Type B pancreatic cell (in vitro differentiated cells): ENCODE measurements at places on chromosomes 1 and 21.
A peak's percentile ranks its signal among the peaks of the same experiment; 100 is the strongest.

GRCh38 chr21:44083631-44084291 is 23.4 kb upstream of the PWP2 start:
- H3K27me3 ChIP-seq: no peaks in the 10 kb centered on the region
- peak overlapping the region; percentile 99 for H3K27ac ChIP-seq
- DNase-seq: no peak
- peaks cover 27% of the 10 kb centered on the region for H3K36me3 ChIP-seq

GRCh38 chr21:35457097-35457804 is 408.1 kb upstream of the RUNX1 start:
- H3K27me3 ChIP-seq: no peaks in the 10 kb centered on the region
- H3K27ac ChIP-seq: no peak overlapping the region
- DNase-seq: no peak

- no peak overlapping the region for H3K4me3 ChIP-seq
- no peaks in the 10 kb centered on the region for H3K36me3 ChIP-seq
- no peaks in the 10 kb centered on the region for H3K27me3 ChIP-seq
- H3K27ac ChIP-seq: no peak overlapping the region
- no peak for DNase-seq
Measured at GRCh38 chr1:59635097-59635496, 179.7 kb upstream of the HOOK1 start.

- H3K4me3 ChIP-seq: no peak overlapping the region
- no peak for DNase-seq
- H3K27ac ChIP-seq: no peak overlapping the region
- H3K4me1 ChIP-seq: no peaks in the 10 kb centered on the region
Measured at GRCh38 chr1:92365378-92366039, 66.7 kb downstream of the RPAP2 start.

GRCh38 chr1:149887456-149888246 is 11.7 kb upstream of the BOLA1 start:
- H3K27me3 ChIP-seq: no peaks in the 10 kb centered on the region
- no peak overlapping the region for H3K27ac ChIP-seq
- peak; percentile 82 for DNase-seq
- no peaks in the 10 kb centered on the region for H3K4me1 ChIP-seq
- H3K4me3 ChIP-seq: no peak overlapping the region
- H3K36me3 ChIP-seq: no peaks in the 10 kb centered on the region

- H3K27ac ChIP-seq: no peak overlapping the region
- no peak overlapping the region for H3K4me3 ChIP-seq
- peaks cover 5% of the 10 kb centered on the region for H3K27me3 ChIP-seq
Measured at GRCh38 chr1:17170571-17170970, 34.4 kb upstream of the PADI1 start.

GRCh38 chr1:26768755-26769154 is 19.0 kb upstream of the PIGV start:
- peaks cover 29% of the 10 kb centered on the region for H3K4me1 ChIP-seq
- H3K27ac ChIP-seq: peak overlapping the region; percentile 72
- DNase-seq: no peak
- H3K4me3 ChIP-seq: peak overlapping the region; percentile 46
- no peaks in the 10 kb centered on the region for H3K27me3 ChIP-seq

- peak overlapping the region; percentile 70 for H3K4me3 ChIP-seq
- H3K36me3 ChIP-seq: no peaks in the 10 kb centered on the region
- H3K4me1 ChIP-seq: peaks cover 23% of the 10 kb centered on the region
- H3K27ac ChIP-seq: peak overlapping the region; percentile 61
- H3K27me3 ChIP-seq: peaks cover 4% of the 10 kb centered on the region
- DNase-seq: no peak
Measured at GRCh38 chr21:38531591-38531990, 33.3 kb upstream of the ERG start.

DNA sequence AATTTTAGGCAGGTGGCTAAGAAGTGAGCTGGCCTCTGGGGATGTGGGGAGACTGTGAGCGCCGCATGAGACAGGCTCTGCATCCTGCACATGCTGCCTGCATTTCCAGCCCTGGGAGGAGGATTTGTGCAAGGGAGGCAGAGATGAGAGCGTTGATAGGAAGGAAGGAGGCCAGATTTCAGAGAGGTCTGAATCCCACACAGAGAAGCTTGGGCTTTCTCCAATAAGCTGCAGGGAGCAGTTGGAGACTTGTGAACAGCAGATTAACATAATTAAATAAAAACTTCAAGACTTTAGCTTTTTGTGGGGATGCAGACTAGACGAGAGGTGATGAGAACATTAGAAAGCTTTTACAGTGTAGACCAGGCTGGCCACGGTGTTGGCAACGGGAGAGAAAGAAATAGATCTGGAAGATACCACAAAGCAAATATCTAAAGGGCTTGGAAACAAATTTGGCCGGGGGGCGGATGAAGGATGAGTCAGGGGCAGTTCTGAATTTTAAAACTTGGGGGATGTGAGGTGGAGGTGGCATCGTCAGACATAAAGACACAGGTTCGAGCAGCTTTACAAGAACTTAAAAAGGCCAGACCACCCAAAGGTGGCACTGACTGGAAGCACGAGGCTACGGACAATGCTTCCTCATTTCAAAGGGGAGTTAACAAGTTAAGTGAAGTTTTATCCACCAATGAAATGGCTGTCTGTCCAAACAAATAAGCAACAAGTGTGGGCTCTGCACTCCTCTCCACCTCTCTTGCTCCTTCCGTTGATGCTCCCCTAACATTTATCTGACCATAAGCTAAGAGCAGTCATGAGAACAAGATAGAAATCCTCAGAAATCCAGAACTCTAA is 57.0 kb downstream of the HIVEP3 start:
- H3K4me1 ChIP-seq: peaks cover 31% of the 10 kb centered on the region
- peak overlapping the region; percentile 15 for H3K27ac ChIP-seq
- H3K36me3 ChIP-seq: no peaks in the 10 kb centered on the region
- peaks cover 5% of the 10 kb centered on the region for H3K27me3 ChIP-seq
- DNase-seq: no peak

- peaks cover 10% of the 10 kb centered on the region for H3K36me3 ChIP-seq
- H3K27me3 ChIP-seq: no peaks in the 10 kb centered on the region
- no peak overlapping the region for H3K4me3 ChIP-seq
Measured at GRCh38 chr1:212351588-212352362, 62.9 kb downstream of the PACC1 start.

DNA sequence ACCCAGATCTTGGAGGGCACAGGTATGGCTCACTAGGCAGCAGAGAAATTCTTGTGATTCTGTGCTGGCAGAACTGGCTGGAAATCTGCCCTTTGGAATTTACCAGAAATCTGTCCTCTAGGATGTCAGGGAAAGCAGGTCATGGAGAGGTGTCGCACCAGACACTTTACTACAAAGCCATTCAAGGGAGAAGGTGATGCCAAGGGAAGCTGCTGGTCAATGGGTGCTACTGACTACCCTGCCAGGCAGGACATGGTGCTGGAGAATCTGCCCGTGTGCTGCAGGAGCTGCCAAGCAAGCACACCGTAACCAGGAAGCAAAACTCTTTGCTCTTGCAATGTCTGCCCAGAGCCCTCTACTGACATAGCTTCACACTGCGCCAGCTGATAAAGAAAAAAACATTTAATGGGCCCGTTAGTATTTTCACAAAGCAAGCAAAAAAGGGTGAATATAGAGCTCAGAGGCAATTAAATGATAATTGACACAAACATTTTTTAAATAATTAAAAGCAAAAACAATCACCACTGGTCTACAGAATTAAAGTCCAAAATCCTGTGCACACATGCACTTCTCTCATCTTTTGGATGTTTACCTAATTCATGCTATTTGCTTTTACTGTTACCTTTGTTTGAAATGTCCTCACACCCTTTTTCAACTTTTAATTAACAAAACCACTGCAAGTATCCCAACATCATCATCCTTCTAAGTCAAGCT is 7.2 kb upstream of the FBXO28 start:
- H3K27me3 ChIP-seq: peaks cover 24% of the 10 kb centered on the region
- H3K4me1 ChIP-seq: no peaks in the 10 kb centered on the region
- H3K36me3 ChIP-seq: no peaks in the 10 kb centered on the region
- H3K4me3 ChIP-seq: no peak overlapping the region
- DNase-seq: no peak
- H3K27ac ChIP-seq: no peak overlapping the region

DNA sequence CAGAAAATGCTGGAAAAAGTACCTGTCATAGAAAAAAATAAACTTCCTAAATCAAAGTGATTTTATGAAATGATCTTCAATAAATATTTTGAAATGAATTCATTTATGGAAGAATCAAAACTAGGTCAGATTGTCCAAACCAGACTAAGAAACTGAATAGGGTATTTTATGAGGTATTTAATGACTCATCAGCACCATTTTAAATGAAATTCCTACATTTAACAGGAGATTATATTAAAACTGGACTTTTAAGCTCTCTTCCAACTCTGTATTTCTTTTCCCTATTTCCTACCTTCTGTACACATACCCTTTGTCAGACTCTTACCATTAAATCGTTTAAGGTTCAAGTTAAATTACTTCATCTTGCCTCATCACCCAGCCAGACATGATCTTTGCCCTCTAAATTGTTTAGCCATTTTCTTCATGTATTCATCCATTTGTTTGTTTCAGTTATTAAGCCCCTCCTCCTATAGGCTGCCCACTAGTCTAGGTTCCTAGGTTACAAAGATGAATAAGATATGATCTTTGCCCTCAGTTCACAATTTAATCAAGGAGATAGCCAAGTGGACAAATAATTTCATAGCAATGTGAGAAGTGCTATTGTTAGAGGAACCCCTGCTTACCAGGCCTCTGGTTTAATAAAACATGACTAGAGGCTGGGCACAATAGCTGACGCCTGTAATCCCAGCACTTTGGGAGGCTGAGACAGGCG is 25.0 kb downstream of the TATDN3 start:
- no peak for DNase-seq
- H3K27me3 ChIP-seq: no peaks in the 10 kb centered on the region
- no peaks in the 10 kb centered on the region for H3K36me3 ChIP-seq
- peaks cover 12% of the 10 kb centered on the region for H3K4me1 ChIP-seq
- no peak overlapping the region for H3K27ac ChIP-seq

GRCh38 chr1:211480941-211481545 is 10.9 kb downstream of the RD3 start:
- peak; percentile 54 for DNase-seq
- H3K27me3 ChIP-seq: no peaks in the 10 kb centered on the region
- no peaks in the 10 kb centered on the region for H3K36me3 ChIP-seq
- H3K4me3 ChIP-seq: no peak overlapping the region
- no peak overlapping the region for H3K27ac ChIP-seq

DNA sequence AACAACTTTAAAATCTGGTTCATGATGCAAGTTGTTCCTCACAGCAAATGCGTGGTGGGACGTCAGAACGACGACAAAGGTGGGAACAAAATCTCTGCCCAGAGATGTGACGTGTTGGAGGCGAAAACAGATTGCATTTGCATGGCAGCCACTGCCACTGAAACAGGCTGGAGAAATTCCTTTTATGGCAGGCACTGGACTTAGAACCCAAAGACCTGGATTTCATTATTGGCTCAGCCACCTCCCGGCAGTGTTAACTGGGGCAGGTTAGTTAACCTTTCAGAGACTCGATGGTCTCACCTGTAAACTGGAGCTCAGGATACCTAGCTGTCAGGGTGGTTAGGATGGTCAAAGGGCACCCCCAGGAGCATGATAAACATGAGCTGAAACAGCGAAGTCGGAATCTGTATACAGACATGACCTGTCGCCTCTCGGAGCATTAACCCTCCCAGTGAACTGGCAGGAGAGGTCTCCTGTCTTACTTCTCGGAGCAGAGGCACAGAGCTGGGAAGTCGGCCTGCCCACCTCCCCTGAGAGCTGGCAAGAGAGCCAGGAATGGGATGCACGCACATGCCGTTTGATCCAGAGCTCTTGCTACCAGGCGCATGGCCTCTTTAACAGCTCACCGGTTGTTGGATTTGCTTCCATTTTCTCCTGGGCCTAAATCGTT is 59.2 kb upstream of the TARBP1 start:
- DNase-seq: no peak
- peak overlapping the region; percentile 88 for H3K27ac ChIP-seq
- H3K36me3 ChIP-seq: no peaks in the 10 kb centered on the region
- no peak overlapping the region for H3K4me3 ChIP-seq
- no peaks in the 10 kb centered on the region for H3K27me3 ChIP-seq
- H3K4me1 ChIP-seq: peaks cover 79% of the 10 kb centered on the region

DNA sequence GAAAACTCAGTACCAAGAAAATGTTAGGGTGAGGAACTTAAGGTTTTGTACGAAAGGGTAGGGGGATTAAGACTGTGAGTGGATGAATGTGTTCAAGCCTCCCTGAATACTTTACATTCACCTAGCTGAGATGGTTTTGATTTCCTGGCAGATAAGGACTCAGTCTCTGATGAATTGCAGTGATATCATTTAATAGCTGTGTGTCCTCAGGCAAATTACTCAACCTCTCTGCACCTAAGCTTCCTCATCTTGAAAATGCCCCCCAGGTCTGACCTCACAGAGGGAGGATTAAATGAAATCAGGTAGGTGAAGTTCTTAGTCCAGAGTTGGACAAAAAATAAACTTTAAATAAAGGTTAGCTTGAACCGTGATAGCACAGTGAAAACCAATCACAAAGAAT is 48.4 kb downstream of the CAMK2N1 start:
- H3K36me3 ChIP-seq: no peaks in the 10 kb centered on the region
- H3K27ac ChIP-seq: no peak overlapping the region
- no peaks in the 10 kb centered on the region for H3K4me1 ChIP-seq
- no peak overlapping the region for H3K4me3 ChIP-seq
- H3K27me3 ChIP-seq: peaks cover 44% of the 10 kb centered on the region
- no peak for DNase-seq

- H3K4me3 ChIP-seq: no peak overlapping the region
- DNase-seq: no peak
- no peaks in the 10 kb centered on the region for H3K27me3 ChIP-seq
Measured at GRCh38 chr1:22291494-22291893, 148.6 kb upstream of the WNT4 start.

DNA sequence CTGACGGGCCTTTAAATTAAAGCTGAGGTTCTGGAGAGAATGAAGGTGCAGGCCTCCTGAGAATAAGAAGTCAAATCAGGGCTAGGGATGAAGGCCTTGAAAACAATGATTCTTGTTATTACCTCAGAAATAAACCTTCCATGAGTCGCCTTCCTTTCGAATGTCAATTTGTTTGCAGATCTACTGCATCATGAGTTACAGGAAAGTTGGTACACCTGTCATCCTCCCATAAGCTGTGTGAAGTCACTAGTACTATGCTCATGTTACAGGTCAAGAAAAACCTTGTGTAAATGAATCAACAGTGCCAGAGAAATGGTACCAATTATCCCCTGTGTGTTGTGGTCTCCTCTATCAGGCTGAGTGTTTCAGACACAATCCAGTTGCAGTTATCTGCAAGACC is 281.2 kb upstream of the PLXNA2 start:
- peak overlapping the region; percentile 73 for H3K27ac ChIP-seq
- H3K4me3 ChIP-seq: no peak overlapping the region
- H3K27me3 ChIP-seq: peaks cover 20% of the 10 kb centered on the region
- H3K36me3 ChIP-seq: no peaks in the 10 kb centered on the region

- peaks cover 31% of the 10 kb centered on the region for H3K4me1 ChIP-seq
- peaks cover 20% of the 10 kb centered on the region for H3K36me3 ChIP-seq
- no peak within 1 kb of the TSS for H3K27ac ChIP-seq
- no peak within 1 kb of the TSS for H3K4me3 ChIP-seq
Measured at GRCh38 chr1:86913896-86914600, at the start of gene SELENOF. Gene SELENOF (minus strand): TSS chr1:86914126. CDS start chr1:86914111, 15 bp downstream.
